ENCODE measurements at places on chromosomes 1 and 21. TPM values are rescaled to one million over a fixed set of nuclear protein-coding genes. Genes with fewer than 3 reads are reported as not detected.

OR2M3 gene
- total RNA-seq = not detected

KCND3 gene
- not detected for total RNA-seq

TMEM63A gene
- total RNA-seq = 6.4 TPM

KNCN gene
- not detected for total RNA-seq

CLDN17 gene
- not detected for total RNA-seq

SPRR2A gene
- not detected for total RNA-seq

ADAM30 gene
- total RNA-seq = not detected

IGSF3 gene
- 36.0 TPM for total RNA-seq

KCNE1 gene
- total RNA-seq = not detected

AQP10 gene
- not detected for total RNA-seq

APCS gene
- total RNA-seq = not detected
